ENCODE measurements at places on chromosomes 16 and 17.

- no peak for DNase-seq
Observed at GRCh38 chr17:65527381-65527780, 34.1 kb downstream of the AXIN2 start.

DNA sequence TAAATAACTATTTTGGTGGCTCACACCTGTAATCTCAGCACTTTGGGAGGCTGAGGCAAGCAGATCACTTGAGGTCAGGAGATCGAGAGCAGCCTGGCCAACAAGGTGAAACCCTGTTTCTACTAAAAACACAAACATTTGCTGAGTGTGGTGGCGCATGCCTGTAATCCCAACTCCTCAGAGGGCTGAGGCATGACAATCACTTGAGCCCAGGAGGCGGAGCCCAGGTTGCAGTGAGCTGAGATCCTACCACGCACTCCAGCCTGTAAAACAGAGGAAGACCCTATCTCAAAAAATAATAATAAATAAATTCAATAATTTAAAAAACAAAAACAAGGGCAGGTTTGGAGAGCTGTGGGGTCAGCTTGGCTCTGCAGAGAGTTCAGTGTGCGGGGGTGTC lies 5.7 kb upstream of the SLC4A1 start:
- DNase-seq = no peak

DNA sequence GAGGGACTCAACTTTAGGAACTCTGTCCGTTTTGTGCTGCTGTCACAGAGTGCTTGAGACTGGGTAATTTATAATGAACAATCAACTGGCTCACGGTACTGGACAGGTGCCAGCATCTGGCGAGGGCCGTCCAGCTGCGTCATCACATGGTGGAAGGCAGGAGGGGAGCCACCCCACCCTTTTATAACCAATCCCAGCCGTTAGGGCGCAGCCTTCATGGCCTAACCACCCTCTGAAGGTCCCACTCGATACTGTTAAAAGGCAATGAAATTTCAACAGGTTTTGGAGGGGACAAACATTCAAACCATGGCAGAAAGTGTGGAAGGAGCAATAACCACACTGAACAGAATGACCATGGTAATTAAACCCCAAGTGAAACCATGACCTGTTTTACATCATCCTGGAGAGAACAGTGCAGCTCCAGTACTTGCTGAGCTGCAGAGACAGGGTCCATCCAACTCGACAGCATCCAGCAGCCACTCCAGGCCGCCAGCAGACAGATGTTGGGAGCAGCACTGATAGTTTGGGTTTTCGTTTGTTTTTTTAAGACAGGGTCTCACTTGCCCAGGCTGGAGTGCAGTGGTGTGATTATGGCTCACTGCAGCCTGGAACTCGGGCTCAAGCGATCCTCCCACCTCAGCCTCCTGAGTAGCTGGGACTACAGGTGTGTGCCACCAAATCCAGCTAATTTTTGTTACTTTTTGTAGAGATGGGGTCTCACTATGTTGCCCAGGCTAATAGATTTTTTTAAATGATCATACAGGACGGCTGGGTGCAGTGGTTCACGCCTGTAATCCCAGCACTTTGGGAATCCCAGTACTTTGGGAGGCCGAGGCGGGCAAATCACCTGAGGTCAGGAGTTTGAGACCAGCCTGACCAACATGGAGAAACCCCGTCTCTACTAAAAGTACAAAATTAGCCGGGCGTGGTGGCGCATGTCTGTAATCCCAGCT lies 11.0 kb downstream of the CHMP6 start:
- no peak for DNase-seq

DNA sequence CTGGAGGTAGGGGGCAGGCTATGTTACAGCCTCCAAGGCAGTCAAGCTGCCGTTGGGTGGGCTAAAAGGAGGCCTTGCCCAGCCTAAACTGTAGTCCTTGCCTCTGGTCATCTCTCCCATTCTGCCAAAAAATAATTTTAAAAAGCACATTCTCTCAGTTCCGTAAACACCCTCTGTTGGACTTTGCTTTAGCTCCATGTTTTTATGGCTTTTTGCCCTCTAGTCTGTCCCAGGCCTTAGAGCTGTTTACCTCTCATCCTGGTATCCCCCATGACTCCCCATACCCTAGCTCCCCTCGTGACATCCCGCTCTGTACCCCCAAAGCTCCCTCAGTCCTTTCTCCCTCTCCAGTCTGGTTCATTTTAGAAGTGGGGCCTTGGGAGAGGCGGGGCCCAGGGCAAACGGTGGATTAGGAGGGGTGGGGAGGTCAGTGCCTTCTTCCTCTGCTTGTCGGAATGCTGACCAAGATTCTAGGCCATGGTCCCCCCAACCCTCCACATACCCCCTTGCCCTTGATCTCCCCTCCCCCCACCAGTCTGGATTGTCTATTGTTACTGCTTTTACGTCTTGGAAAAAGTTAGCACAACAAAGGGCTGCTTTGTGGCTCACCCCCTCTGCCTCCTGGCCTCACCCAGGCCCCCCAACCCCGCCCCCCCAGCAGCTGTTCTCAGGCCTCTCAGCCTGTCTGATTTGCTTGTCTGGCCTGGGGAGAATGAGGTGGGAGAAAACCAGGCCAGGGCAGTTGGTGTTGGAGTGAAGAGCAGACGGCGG lies 18.4 kb downstream of the GJD3 start:
- DNase-seq = no peak

DNA sequence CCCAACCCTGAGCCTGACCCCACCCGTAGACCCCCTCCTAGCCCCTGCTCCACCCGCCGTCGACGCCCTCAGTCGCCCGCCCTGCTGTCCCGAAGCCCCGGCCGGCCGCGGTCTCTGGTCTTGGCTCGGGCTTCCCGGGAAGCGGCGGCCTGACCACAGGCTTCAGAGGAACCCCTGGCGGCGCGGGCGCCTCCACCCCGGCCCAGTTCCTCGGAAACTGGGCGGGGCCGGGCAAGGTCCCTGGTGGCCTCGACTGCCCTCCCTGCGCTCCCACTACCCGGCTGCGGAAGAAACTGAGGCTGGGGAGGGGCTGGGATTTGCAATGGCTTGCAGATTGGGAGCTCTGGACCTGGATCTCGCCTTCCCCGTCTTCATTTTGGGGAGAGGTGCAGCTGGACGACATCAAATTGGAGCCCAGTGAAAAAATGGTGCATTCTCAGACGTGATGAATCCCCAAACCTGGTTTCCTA lies 692 bp upstream of the SOCS1 start:
- DNase-seq = no peak

DNA sequence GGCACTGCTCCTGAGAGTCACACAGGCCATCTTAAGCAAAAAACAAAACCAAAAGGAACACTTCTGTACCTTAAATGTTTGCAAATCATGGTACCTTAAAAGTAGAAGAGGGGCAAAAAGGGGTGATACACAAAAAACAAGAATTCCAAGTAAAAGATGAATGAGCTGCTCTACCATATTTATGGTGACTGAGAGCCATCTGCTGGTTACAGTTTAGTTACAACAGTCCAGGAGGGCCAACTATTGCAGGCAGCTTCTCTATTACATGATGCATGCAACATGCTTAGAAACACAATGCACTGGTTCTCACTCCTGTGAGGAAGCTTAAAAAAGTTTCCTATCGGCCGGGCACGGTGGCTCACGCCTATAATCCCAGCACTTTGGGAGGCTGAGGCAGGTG lies 53.5 kb downstream of the STX8 start:
- DNase-seq = peak; percentile 39

DNA sequence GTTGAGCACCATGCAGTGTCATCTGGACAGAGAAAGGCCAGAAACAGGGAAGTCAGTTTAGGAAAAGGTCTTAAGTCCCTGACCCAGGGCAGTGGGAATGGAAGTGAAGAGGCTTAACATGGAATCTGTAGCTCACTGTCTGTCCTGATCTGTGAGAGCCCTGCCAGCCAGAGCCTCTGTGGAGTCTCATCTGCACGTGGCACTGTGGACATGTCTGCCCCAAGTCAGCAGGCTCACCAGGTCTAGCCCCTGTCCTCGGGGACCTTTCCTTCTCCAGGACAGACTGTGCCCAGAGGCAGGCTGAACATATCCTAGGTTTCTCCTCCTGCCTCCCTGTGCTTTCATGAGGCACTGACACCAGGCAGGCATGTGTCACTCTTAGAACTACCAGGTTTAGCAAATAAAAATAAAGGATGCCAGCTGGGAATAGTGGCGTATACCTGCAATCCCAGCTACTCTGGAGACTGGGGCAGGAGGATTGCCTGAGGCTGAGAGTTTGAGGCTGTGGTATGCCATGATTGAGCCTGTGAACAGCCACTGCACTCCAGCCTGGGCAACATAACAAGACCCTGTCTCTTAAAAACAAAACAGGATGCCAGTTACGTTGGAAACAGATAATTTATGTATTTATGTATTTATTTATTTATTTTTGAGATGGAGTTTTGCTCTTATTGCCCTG lies 22.4 kb downstream of the UNK start:
- DNase-seq = no peak

DNA sequence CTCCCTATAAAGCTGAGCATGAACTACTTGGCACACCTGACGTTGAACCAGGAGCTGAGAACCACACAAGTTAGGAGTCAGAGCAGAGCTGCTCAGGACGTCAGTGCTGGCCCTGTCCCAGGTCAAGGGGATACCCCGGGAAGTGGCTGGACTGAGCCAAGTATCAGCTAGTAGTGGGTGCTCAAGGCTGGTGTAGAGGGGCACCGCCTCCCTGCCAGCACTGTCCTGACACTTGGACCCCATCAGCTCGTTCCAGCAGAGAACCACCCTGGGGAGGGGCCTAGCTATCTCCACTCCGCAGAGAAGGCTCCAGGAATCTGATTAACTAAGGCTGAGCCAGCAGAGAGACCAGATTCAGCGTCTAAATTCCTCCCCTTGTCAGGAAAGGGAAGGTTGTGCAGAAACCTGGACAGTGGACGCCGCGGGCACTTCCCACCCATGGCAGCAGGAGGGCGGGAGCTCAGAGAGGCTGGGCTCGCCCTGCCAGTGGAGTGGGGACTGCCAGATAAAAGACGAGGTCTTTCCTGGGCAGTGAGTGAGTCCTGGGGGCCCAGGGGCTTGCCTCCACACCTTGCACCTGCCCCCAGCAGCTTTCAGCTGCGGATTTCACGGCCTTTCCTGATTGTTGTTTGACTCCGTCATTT lies 21.0 kb downstream of the C16orf90 start:
- no peak for DNase-seq

Data from kidney glomerular epithelial cell (primary cell).